ENCODE measurements at places on chromosomes 5 and 9. TPM values are rescaled to one million over a fixed set of nuclear protein-coding genes. Genes with fewer than 3 reads are reported as not detected.

- H3K36me3 ChIP-seq = no peaks in the 10 kb centered on the region
- no peak overlapping the region for H3K27ac ChIP-seq
- DNase-seq = no peak
- H3K27me3 ChIP-seq = no peaks in the 10 kb centered on the region
- no peak overlapping the region for H3K4me3 ChIP-seq
- H3K4me1 ChIP-seq = peaks cover 13% of the 10 kb centered on the region
These were observed 43.3 kb downstream of the RAI14 start for GRCh38 chr5:34699155-34700077.

The EQTN gene
- not detected for total RNA-seq

- H3K4me3 ChIP-seq = no peak overlapping the region
- no peaks in the 10 kb centered on the region for H3K36me3 ChIP-seq
- no peak overlapping the region for H3K27ac ChIP-seq
- DNase-seq = no peak
- H3K4me1 ChIP-seq = no peaks in the 10 kb centered on the region
- H3K27me3 ChIP-seq = no peaks in the 10 kb centered on the region
These were observed 164.9 kb upstream of the PAPPA start for GRCh38 chr9:115988701-115989100.

- H3K27me3 ChIP-seq = no peaks in the 10 kb centered on the region
- H3K4me3 ChIP-seq = peak overlapping the region; percentile 94
- peak; percentile 57 for DNase-seq
These were observed 594 bp downstream of the FAM120A start for GRCh38 chr9:93451849-93452709.

DNA sequence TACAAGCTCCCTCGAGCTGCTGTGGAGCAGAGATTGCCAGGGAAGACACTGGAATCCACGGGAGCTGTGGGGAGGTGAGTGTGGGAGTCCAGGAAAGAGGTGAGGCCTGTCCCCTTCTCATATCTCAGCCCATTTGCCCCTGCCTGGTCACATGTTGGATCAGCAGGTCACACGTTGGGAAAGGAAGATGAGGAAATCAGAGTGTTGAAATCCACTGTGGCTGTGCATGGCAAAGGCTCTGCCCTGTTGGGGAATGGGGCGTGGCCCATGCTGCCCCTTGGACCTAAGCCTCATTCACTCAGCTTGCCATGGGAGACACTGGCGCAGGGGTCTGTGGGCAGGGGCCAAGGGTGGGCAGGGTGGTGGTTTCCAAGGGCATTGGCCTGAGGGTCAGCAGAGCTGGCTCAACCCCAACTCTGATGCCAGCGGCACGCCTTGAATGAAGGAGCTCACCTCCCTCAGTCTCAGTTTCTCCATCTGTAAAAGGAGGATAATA lies 85.4 kb upstream of the CPEB4 start:
- DNase-seq = no peak
- no peaks in the 10 kb centered on the region for H3K36me3 ChIP-seq
- H3K27me3 ChIP-seq = no peaks in the 10 kb centered on the region
- no peaks in the 10 kb centered on the region for H3K4me1 ChIP-seq
- H3K4me3 ChIP-seq = no peak overlapping the region

The TMEM174 gene
- not detected for total RNA-seq

- no peak overlapping the region for H3K4me3 ChIP-seq
- no peak for DNase-seq
- H3K4me1 ChIP-seq = no peaks in the 10 kb centered on the region
- no peaks in the 10 kb centered on the region for H3K27me3 ChIP-seq
- H3K36me3 ChIP-seq = no peaks in the 10 kb centered on the region
These were observed 39.2 kb downstream of the YIPF5 start for GRCh38 chr5:144131261-144131660.

- no peaks in the 10 kb centered on the region for H3K27me3 ChIP-seq
- DNase-seq = peak; percentile 48
- H3K27ac ChIP-seq = peak overlapping the region; percentile 67
- no peaks in the 10 kb centered on the region for H3K36me3 ChIP-seq
These were observed 46.5 kb downstream of the PPARGC1B start for GRCh38 chr5:149776361-149777305.

- H3K4me3 ChIP-seq = no peak overlapping the region
- DNase-seq = no peak
- peak overlapping the region; percentile 76 for H3K27ac ChIP-seq
- no peaks in the 10 kb centered on the region for H3K27me3 ChIP-seq
- peaks cover 3% of the 10 kb centered on the region for H3K4me1 ChIP-seq
These were observed 127.0 kb upstream of the VLDLR start for GRCh38 chr9:2494562-2494961.

The PCDHB13 gene
- 2.5 TPM for total RNA-seq

The LCN9 gene
- not detected for total RNA-seq

- no peaks in the 10 kb centered on the region for H3K27me3 ChIP-seq
- peak overlapping the region; percentile 92 for H3K4me3 ChIP-seq
- no peaks in the 10 kb centered on the region for H3K36me3 ChIP-seq
- no peak for DNase-seq
- peaks cover 27% of the 10 kb centered on the region for H3K4me1 ChIP-seq
These were observed 1.2 kb downstream of the SLC31A2 start for GRCh38 chr9:113151696-113152630.

- H3K36me3 ChIP-seq = peaks cover 46% of the 10 kb centered on the region
- no peaks in the 10 kb centered on the region for H3K4me1 ChIP-seq
- no peaks in the 10 kb centered on the region for H3K27me3 ChIP-seq
These were observed 30.8 kb downstream of the CD180 start for GRCh38 chr5:67165526-67166459.

The PHF24 gene
- total RNA-seq = 0.35 TPM
